ENCODE measurements at places on chromosomes 12 and 14. TPM values are rescaled to one million over a fixed set of nuclear protein-coding genes. Genes with fewer than 3 reads are reported as not detected.

DNA sequence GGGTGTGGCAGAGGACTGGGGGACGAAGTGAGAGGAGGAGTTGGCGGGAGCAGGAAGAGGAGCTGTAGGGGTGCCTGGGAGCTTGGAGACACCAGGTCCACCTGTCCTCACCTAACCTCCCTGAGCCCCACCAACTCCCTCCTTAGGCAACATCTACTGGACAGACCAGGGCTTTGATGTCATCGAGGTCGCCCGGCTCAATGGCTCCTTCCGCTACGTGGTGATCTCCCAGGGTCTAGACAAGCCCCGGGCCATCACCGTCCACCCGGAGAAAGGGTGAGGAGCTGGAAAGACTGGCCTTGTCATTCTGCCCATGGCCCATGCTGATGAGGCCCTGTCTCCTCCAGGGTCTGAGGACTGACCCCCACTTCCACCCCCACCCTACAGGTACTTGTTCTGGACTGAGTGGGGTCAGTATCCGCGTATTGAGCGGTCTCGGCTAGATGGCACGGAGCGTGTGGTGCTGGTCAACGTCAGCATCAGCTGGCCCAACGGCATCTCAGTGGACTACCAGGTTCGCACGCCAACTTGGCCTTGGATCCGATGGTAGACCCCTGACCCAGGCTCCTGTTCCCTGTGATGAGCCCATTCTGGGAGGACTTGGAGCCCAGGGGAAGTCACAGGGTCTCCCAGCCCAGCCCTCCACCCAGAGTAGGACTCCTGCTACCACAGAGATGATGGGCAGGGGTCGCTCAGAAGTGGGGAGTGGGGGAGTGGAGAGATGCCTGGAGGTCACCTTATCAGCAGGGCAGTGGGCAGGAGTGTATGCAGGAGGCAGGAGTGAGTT lies 32.5 kb upstream of the NXPH4 start:
- DNase-seq = no peak

- DNase-seq = no peak
Observed at GRCh38 chr12:99092100-99092851, 447.2 kb downstream of the APAF1 start.

DNA sequence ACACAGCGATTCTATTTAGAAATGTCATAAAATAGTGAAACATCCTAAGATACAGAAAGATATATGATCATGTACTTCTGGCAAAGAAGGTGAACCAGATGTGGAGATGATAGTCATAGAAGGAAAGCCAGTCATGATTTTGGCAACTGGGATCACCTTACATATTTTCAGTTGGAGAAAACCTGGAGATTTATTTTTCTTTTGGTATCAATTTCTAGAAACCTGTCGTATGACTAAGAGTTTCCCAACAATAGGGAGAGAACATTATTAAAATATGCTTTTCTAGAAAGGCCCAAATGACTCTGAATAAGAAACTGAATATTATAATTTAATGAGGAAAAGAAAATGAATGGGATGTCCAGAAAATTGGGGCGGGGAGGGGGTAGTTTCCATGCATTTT lies 396.4 kb downstream of the ZFP36L1 start:
- no peak for DNase-seq

The NOC4L gene
- 10.1 TPM for total RNA-seq

DNA sequence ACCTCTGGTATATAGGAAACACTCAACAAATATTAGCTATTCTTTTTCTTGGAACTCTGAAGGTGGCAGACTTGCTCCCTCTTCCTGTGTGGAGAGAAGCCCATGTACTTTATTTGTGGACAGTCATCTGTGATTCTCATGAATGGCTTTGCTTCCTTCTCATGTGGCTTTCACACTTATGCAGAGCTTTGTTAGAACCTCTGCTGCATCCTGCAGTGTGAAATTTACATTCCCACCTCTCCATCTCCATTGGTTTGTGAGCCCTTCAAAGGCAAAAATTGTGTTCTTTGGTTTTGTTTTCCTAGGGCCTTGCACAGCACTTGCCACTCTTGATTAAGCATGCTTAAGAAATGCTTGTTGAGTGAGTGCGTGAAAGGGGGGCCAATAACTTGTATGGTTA lies 51.9 kb downstream of the BICD1 start:
- no peak for DNase-seq

- DNase-seq = no peak
Observed at GRCh38 chr12:108561852-108562347, 496 bp upstream of the ISCU start.

The MYRFL gene
- not detected for total RNA-seq

GRCh38 chr12:116213014-116213413 lies 64.5 kb downstream of the MED13L start:
- DNase-seq = no peak
